ENCODE measurements at places on chromosomes 5 and 9. TPM values are rescaled to one million over a fixed set of nuclear protein-coding genes. Genes with fewer than 3 reads are reported as not detected.

PCDHGA11 gene
- 9.7 TPM for total RNA-seq

SPATA31C2 gene
- not detected for total RNA-seq

DRD1 gene
- not detected for total RNA-seq

HMCN2 gene
- not detected for total RNA-seq

ENTREP1 gene
- total RNA-seq: not detected

IL9 gene
- total RNA-seq: not detected

DNA sequence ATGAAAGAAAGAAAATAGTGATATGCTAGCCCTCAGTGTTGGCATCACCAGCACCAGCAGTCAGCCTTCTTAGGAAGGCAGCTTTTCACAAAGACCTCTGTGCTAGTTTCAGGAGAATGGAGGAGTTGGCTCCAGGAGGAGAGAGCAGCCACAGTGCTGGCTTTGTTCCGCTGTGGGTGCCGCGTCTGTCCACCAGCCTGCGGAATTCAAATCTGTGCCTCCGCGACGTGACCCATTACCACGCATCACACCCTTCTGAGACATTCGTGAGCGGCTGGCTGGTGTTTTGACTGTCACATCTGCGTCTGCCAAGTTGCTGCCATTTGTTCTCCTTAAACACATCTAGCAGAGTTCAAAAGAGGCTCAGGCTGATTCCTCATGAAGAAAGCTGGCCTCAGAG, 34.4 kb downstream of the SNX18 start:
- no peak for DNase-seq

DNA sequence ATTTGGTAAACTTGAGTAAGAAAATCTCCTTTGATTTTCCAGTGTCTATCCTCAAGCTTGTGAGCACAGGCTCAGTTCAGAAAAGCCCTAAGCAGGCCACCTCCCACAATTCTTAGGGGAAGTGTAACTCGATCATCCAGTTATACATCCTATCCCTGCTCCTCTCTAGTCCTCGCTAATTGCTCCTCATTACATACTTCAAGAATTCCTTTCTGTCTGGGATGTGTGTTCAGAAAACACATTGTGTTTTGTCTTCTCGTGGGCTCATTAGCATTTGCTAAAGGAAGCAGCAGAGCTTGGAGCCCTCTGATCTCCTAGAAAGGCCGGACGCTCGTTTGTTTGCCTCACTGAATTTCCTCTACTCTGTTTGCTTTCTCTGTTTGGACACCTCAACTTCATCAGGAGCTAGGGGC, 268.2 kb upstream of the RFX3 start:
- DNase-seq: peak; percentile 16

DNA sequence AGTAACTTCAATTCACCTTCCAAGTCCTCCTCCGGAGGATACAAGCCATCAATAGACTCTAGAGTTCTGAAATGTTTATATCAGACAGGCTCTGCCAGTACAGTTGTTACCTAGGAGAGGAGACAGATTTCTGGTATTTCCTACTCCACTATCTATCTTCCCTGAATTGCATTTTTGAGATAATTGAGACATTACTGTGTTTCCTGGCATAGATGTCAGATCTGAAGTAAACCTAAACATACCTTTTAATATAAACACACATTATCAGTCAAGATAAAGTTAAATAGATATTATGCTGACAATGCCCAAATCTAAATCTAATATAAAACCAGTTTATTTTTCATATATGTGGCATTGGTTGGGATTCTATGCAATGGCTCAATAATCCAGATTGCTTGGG, 8.2 kb upstream of the TYRP1 start:
- DNase-seq: no peak

DNA sequence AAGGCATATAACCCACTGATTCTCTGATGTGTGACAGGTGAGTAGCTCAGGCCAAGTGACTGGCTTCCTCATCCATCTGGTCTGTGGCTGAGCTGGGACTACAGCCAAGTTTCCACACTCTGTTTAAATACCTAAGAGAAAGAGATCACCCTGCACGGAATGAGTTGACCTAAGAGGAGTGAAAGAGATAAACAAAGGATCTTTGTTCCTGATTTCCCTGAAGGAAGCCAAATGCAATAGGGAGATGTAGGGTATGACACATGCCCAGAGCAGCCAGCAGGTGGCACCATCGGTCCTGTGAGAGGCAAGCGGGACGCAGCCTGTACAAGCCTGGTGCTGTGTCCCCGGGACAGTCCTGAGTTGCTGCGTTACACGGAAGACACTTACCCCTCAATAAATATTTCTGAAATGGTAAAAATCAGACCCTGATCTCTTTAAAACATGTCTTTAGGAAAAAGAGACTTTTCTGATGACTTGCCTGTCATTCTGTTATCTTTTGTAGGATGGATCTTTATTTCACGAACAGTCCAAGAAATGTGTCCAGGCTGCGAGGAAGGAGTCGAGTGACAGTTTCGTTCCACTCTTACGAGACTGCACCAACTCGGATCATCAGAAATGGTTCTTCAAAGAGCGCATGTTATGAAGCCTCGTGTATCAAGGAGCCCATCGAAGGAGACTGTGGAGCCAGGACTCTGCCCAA, 41.1 kb downstream of the GALNT12 start:
- peak; percentile 79 for DNase-seq

DNA sequence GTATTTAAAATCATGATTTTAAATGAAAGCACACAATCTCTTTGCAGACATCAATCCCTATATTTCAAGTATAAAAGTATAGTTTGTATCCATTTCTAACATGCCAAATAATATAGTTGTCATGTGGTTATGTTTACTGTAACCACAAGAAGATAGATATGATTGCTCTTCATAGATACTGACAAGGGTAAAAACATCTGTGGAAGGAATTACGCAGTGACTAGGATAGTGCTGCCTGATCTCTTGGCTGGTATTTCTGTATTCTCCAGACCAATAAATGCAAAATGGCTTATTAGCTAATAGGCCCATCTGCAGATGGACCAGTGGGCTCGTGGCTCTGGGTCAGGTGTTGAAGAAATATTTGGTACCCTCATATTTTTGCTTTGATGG, 34.9 kb upstream of the FBN2 start:
- DNase-seq: no peak

DNA sequence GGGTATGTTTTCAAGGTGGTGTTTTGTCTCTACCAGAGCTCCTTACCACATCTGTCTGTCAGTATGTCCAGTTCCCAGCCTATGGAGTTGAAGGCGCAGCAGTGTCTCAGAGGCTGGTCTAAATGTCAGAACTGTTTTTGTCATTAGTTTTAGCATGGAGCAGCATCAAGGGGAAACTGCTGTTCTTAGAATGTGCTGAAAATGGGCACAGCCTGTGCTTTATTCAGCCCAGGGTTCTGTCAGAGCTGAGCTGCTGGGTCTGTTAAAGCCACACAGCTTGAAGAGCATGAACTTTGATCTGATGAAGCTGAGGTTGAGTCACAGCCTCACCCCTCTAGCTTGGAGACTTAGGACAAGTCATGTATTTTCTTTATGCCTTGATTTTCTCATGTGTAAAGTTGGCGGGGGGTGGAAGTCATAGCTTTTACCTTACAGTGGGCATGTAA, 71.9 kb downstream of the RALGPS1 start:
- DNase-seq: no peak

DNA sequence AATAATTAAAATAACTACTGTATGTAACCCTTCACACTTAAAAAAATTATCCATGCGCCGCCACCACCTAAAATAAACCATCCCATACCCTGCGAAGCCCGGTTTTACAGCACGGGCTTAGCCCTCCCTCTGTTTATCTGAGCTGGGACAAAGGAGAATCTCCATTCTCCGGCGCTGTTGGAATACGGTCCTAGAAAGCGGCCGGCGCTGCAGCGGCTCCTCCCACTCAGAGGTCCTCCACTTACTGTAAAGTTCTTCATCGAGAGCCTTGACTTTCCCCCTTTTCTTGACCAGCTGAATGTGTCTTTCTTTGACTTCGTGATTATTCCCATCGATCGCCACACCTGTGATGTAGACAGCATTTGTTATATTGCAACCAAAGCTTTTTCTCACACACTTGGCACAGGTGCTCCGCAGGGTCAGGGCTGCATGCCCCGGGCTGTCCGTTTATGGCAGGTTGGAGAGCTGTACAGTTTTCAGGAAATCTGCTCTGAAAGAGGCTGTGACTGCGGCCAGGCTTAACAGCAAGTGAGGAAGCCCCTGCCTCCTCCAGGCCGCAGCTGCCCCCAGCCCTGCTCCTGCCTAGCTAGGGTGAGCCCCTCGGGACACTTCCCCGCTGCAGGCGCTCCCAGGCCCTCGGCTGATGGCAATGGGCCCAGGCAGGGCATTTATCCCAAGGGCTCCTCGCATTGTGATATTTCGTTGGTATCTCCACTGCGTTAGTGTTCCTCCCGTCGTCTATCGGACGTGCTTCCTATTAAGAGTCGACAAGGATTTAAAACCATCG, 16.7 kb downstream of the GFPT2 start:
- DNase-seq: no peak

- peak; percentile 74 for DNase-seq
Observed at GRCh38 chr5:139494832-139495231, 12.3 kb upstream of the STING1 start.

DNA sequence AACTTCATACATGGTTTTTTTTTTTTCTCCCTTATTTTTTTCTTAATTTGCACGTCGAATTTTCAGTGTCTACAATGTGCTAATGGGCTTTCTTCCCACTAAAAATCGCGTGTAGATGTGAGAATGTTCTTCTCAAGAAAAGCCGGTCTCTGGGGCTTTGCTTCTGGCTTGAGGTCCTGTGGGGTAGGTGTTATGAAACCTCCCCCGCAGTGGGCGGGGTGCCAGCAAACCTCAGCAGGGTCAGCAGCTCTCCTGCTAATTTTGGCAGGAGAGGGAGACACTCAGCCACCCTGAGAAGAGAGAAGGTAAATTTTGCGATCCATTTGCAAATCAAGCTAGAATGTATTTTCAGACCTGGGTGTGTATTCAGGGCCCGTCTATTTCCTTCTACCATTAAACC, 59.9 kb downstream of the NPR3 start:
- DNase-seq: no peak

- DNase-seq: no peak
Observed at GRCh38 chr5:135472141-135472540, 20.0 kb upstream of the TIFAB start.

- no peak for DNase-seq
Observed at GRCh38 chr5:92908952-92909601, 671.9 kb downstream of the NR2F1-AS1 start.

GRCh38 chr5:68033961-68034571, 181.5 kb upstream of the PIK3R1 start:
- DNase-seq: peak; percentile 59

Measured in HFFc6 (cell line).